ENCODE measurements at places on chromosomes 12 and 14.

GRCh38 chr12:96047229-96048211, 12.1 kb upstream of the LTA4H start:
- peak; percentile 20 for DNase-seq

DNA sequence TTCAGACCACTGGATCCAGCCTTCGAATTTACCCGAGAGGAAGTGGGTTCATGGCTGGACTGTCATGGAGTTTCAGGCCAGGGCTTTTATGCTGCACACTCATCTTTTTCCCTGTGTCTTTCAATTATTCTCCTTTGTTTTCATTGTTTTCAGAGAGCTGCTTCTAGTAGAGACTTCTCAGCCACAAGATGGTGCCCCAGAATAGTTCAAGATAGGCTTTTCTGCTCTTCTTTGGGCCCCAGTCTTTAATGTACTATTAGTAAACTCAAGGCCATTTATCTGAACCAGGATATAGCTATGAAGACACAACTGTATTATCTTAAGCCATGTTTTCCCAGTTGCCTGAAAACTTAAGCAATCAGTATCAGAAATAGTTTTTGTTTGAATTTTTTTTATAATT, 30.4 kb upstream of the PSMA6 start:
- DNase-seq, result no peak

- DNase-seq, result no peak
Observed at GRCh38 chr12:67802731-67803130, 154.2 kb downstream of the DYRK2 start.

- DNase-seq, result no peak
Observed at GRCh38 chr14:97843066-97843465, 1045.9 kb downstream of the VRK1 start.

DNA sequence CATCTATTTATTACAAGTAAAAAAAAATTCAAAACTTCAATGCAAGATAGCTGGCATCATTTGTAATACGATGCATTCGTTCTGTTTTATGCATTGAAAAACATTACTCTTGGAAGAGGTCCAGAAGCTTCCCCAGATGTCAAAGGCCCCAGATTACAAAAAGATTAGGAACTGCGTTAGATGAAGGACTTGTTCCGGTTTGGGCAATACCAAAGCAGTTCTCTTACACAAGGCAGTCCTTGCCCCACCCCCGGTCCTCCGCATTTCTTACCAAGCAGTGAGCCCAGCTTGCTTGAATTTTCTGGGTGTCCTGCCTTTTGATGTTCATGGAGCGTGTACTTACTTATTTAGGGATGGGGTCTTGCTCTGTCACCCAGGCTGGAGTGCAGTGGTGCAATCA, 4.8 kb upstream of the HVCN1 start:
- DNase-seq, result no peak

DNA sequence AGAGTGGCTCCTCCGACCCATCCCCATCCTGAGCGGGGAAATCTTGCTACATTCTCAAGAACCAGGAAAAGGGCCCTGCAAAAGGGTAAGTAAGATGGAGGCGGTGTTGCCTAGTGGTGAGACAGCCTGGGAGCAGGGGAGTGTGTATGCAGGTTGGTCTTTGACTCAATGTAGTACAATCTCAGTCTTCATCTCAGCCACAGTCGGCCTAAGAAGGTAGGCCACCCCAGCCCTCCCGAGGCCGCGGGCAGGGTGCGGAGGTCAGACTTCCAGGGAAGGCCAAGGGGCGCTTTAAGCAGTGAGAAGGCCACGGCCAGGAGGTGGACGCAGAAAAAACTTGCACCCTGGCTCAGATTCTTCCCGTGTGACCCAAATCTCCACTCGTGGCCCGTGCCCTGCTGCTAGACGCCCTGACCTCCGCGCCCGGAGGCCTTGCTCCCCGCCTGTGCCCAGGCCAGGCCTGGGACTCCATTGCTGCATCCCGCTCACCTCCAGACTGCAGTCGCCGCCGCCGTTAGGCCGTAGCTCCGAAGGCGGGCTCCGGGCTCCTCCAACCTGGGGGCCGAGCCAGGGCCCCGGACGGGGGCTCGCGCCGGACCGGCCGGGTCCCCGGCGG, 435 bp downstream of the FOXM1 start:
- peak; percentile 23 for DNase-seq
